ENCODE measurements at places on chromosomes 3 and 15.

DNA sequence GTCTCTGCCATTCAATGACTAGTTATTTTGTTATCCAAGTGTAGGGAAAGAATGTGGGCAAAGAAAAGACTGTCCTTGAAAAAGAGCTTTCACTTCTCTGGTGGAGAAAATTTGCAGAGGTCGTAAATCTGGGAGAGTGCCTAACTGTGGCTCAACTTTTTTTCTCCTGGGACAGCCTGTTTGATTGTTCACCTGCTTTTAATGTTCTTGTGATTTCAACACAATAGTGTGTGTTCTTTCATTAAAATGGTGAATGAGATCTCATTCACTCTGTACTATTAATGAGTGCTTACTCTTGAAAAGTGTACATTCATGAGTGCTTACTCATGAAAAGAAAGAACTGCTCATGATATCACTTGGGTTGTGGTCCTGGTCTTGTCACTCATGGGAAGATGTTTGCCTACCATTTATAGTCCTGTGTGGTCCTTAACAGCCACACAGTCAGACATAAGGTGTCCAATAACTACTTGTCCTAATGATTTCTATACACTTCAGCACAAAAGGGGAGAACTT lies 567.3 kb downstream of the GRM7 start:
- no peak for DNase-seq

DNA sequence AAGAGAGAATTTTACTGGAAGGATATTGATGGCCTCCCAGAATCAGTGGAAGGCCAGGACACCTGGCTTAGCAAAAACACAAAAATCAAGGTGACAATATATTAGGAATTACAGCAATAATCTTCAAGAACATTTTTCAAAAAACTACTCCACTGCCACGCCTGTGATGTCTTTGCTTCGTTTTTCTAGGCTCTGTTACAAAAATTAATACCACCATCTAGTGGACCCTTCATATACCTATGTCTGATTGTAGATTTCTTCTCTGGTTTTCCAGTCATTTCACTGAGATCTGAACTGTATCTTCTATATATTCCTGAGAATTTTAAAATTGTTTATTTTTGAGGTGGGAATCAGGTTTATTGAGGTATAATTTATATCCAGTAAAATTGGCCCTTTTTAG lies 5.6 kb upstream of the SLC33A1 start:
- DNase-seq, result no peak

GRCh38 chr3:60898321-60898720 lies 352.9 kb downstream of the FHIT start:
- DNase-seq, result no peak

DNA sequence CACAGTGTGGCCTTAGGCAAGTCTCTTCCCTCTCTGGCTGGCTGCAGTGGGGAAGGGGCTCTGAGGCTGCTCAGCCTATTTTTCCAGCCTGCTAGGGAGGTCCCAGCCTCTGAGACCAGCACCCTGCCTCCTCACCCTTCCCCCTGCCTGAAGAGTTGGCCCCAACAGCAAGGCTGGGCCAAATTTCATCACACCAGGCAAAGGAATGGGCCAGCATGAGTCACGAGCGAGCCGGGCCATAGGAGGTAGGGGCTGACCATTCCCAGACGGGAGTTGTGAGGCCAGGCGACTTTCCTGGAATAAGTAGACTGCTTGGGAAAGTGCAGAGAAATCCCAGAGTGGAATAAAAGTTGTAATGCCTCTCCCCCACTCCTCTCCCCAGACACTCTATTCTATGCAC lies 5.7 kb upstream of the FBLN2 start:
- no peak for DNase-seq

DNA sequence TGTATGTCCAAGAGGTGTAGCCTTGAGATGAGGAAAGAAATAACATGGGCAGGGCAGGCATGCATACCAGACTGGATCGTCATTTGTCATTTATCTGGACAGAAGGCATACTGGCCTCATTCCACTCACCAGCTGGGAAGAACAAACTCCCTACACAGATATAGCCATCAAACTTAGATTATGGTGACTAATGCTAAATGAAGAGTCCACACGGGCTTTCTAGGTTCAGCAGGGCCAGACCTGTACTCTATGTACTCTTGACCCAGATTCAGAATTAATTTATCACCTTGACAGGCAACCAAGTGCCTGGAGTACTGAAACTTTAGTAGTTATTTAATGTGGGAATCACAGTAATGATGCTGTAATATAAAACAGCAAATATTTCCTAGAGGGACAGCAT lies 164.3 kb upstream of the IL12A start:
- DNase-seq, result peak; percentile 31

GRCh38 chr3:171374260-171374659 lies 85.9 kb downstream of the TNIK start:
- no peak for DNase-seq

DNA sequence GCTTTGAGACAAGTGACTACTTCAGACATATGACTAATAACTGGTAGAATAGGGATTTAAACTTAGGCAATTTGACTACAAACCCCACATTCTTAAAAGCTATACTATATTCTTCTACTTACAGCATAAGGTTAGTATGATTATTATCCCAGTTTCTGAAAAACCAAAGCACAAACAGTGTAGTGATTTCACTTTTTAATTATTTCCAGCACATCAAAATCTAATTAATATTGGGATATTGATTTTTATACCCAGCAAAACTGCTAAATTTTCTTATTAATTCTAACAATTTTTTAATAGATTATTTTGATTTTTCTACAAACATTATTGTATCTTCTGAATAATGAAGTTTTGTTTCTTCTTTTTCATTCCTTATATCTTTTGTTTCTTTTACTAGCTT lies 16.9 kb downstream of the EHHADH start:
- DNase-seq, result no peak

DNA sequence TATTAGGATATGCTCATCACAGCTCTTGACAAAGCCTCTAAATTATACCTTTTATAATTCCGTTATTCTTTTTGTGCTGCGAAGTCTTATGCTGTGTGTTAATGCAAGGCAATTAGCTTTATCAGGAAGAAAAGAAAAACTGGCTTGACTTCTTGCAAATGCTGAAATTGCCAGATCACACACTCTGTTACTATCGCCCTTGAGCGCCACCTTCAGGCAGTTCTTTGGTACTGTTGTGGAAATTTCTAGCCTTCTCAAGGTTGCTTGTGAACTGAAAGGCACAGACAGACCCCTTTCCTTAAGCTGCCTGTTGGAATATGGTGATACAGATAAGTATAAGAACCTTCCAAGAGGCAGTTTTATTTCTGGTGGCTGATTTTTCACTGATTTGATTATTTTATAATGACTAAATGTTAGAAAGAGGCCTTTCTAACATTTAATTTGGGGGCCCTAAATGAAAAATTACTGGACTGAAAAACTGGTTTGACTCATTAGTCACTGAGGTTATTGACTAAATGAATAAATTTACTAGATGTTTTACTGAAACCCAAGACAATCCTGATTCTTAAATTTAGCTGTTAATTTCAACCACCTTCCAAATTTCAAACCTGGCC lies 126.2 kb upstream of the RASGRP1 start:
- DNase-seq, result no peak

GRCh38 chr15:76075046-76075445 lies 15.3 kb downstream of the TMEM266 start:
- DNase-seq, result no peak

DNA sequence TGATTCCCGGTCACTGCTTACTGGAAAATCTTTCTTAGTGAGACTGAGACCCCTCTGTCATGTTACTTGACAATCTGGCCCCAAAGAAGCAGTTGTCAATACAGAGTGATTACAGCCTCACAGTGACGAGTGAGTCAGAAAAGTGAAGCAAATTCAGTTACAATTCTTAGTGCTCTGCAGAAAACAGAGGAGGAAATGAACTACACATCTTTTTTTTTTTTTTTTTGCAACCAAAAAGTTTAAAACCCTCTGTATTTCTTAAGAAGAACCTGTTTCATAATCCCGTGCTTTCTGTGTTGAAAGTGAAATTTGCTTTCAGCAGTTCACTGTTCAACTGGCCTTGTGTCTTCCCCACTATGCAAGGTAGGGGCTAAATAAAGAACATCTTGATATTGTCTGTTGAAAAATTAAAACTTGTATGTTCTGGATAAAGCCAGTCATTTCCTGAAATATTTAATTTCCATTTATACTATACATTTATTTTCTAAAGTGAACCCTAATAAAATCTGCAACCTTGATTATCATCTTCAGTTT lies 1.9 kb downstream of the AQP9 start:
- DNase-seq, result no peak

GRCh38 chr3:101243285-101244211 lies 76.8 kb downstream of the IMPG2 start:
- DNase-seq, result no peak

GRCh38 chr3:58272891-58273290 lies 33.2 kb upstream of the RPP14 start:
- no peak for DNase-seq

- no peak for DNase-seq
These were observed 273.2 kb downstream of the MFSD1 start for GRCh38 chr3:159074756-159075701.

- DNase-seq, result no peak
These were observed 370.2 kb upstream of the ZNF385D start for GRCh38 chr3:22121068-22121701.

- no peak for DNase-seq
These were observed 28.6 kb downstream of the COL6A5 start for GRCh38 chr3:130374033-130374432.

- no peak for DNase-seq
These were observed 16.5 kb downstream of the POLQ start for GRCh38 chr3:121529308-121529707.

DNA sequence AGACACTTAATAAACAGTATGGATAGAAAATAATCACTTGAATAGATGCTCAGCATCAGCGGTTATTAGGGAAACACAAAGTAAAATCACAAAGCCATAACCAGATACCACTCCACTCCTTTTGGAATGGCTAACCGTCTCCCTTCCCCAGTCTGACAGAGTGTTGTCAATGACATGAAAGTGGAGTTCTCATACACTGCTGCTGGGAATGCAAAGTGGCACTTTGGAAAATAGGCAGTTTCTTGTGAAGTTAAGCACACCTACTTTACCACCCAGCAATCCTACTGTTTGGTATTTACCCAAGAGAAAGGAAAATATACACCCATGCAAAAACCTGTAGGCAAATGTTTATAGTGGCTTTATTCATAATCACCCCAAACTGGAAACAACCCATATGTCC lies 81.0 kb upstream of the KLHL25 start:
- no peak for DNase-seq

DNA sequence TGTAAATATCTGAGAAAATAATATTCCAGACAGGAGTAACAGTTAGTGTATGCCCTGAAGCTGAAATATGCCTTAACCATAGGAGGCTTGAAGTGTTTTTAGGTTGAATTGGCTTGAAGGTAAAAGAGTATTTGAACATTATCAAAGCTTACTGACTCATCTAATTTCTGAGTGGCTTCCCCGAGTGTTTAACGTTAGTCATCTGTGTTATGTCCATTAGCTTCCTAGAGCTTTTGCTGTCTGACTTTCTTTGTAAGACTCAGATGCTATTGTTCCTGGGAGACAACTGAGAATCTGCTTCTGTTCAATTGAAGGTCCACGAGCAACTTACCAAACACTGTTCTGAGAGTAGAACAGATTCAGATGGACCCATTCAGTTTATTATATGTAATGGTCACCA lies 656.8 kb upstream of the NECTIN3 start:
- DNase-seq, result no peak

DNA sequence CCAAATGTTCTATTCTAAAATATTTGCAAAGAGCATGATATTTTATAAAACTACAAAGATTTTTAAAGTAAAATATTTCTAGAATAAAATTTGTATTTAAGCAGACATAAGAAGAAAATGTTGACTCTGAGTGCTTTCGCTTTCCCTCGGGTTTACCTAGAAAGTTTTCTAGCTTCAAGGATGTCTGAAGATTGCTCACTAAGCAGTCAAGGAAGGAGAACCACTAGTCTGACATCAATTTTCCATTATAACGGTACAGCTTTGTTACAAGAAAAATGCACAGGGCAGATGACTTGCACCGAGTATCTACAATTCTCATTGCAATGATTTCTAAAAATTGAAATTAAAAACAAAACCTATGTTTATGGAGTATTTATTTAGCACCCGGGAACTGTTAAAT lies 14.2 kb downstream of the GPR15 start:
- no peak for DNase-seq

DNA sequence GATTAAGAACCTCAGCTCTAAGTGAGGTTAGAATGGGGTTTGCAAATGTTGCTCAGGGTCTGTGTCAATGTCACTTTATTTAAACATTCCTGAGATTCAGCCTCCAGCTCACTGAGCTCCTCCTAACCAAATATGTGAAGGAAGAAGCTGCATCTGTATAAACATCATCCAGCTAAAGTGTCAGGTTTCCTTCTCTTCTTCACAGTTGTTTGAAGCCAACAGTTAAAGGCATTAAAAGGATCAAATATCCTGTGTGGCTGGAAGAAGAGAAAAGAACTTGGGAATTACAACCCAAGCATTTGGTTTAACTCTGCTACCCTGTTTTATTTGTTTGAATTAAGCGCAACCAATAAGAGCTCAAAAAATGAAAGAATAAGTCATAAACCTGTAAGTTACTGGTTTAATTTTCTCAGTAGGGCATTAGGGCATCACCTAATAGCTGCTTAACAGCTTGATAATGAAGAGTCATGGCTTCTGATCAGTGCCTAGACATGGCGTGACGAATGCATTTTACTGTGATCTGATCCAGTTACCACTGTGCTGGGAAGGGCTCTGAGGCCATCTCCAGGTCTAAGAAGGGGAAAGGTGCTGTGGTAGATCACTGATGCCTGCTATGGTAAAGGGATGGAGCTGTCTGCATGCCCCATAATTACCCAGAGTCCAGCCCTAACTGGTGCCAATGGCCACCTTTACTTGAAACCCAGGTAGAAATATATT lies 165.7 kb upstream of the TSC22D2 start:
- no peak for DNase-seq

GRCh38 chr15:58459560-58459959 lies 27.8 kb downstream of the LIPC start:
- no peak for DNase-seq

GRCh38 chr3:138845771-138846173 lies 11.0 kb upstream of the PIK3CB start:
- no peak for DNase-seq

GRCh38 chr3:134640872-134641470 lies 9.9 kb downstream of the KY start:
- DNase-seq, result no peak

DNA sequence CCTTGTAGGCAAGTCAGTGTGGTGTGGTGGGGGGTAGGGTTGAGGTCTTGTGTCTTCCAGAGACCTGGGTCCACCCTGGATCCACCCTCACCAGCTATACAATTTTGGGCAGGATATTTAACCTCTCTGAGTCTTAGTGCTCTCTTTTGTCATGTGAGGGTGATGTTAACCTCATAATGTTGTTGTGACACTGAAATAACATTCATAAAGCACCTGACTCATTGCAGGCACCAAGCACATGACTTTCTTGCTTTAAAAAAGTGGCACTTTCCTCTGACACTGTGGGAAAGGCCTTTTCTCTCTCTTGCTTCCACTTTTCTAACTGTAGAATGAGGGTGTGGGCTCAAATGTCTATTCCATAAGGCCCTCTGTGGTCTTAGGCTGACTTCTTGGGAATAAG lies 75.5 kb downstream of the SCN10A start:
- DNase-seq, result no peak

- no peak for DNase-seq
These were observed 221.4 kb downstream of the NR1D2 start for GRCh38 chr3:24166515-24166914.

GRCh38 chr3:143433787-143434378 lies 314.3 kb downstream of the CHST2 start:
- DNase-seq, result no peak

Measured in 8988T (cell line).